ENCODE measurements at places on chromosomes 11 and 22.

- no peak for DNase-seq
These were observed 71.4 kb downstream of the CTSC start for GRCh38 chr11:88266157-88266556.

GRCh38 chr11:16935518-16936302, 78.5 kb downstream of the PLEKHA7 start:
- DNase-seq = peak; percentile 44

- DNase-seq = no peak
These were observed 34.5 kb upstream of the TH start for GRCh38 chr11:2205981-2206690.

DNA sequence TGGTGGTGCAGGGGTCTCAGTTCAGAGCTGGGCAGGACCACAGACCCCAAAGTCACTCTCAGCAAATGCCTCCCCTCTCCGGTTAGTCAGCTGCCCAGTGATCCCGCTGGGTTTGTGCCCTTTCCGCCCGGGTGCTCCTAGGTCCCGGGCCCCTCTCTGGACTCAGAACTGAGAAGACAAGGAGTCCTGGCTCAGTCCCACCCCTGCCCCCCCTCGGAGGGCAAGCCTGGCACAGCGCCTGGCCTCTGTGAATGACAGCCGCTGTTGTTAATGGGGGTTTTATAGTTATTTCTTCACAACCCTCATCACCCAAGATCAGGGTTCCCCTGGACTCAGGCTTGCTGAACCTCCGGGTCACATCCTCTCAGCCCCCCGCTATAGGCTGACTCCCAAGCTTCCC, 47.6 kb downstream of the ELFN2 start:
- DNase-seq = no peak

- DNase-seq = no peak
These were observed 3.7 kb downstream of the INSC start for GRCh38 chr11:15118431-15118830.

- DNase-seq = no peak
These were observed 70.6 kb upstream of the SPON1 start for GRCh38 chr11:13891911-13892310.

GRCh38 chr22:36745301-36745995, 30.5 kb downstream of the IFT27 start:
- no peak for DNase-seq

- no peak for DNase-seq
These were observed 89.7 kb upstream of the E2F8 start for GRCh38 chr11:19330416-19330815.

DNA sequence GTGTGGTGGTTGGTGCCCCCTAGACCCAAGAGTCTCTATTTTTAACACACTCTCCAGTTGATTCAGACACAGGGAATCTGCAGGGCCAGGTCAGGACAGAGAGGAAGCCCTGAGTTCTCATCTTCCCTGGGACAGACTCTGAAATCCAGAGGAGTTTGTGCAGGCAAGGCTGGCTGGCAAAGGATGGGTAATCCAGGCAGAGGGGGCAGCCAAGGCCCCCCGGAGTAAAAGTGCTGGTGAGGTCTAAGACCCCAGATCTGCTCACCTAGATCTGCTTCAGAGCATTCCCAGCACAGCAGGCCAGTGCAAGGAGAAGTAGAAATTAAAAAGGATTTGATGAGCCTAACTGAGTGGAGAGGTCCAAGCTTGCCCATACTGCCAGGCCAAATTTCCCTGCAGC, 40.6 kb upstream of the MN1 start:
- DNase-seq = no peak

DNA sequence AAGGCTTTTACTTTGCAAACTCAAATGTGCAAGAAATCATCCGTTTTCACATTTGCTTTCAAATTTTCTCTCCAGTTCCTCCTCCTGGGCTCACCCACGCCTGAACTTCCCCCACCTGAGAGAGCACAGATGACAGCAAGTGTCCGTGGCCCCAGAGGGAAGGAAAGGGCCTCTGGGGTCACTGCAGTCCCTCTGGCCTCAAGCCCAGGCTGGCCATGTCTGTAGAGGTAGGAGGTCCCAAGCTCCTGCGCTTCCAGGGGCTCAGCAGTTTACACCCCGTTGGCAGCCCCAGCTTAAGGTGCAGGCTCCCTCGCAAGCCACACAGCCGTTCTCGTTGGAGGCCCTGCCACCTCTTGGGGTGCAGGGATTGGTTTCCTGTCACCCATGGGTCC, 40.5 kb upstream of the PRDM11 start:
- no peak for DNase-seq

DNA sequence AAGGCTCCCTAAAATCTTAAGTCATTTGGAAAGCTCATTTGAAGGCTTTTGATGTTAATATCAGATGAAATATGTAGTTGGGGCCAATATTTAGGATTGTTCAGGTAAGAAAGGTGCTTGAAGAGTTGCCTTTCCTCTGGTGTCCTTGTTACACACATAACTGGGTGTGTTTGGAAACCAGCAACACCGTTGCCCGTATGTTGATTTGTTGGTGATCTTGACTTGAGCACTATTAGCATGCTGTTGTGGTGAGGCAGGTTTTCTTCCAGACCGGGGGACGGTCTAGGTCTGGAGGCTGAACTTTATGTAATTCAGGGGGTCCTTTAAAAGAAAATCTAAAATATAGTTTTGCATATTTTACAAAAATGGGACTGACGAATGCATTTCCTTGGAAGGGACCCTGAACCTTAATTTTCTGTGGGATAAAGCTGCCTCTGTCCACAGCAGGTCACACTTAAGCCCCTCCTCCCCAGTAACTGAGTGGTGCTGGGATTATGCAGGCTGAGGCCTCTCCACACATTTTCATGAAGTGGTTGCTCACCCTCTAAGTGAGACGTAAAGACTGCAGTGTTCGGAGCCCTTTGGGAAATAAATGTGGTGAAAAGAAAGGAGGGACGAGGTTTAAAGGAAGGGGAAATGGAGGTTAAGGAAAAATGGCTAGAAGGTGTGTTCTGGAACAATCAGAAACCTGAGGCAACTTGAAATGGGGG, 1.8 kb downstream of the YWHAH start:
- peak; percentile 60 for DNase-seq

GRCh38 chr11:132623511-132623910, 908.8 kb downstream of the OPCML start:
- DNase-seq = no peak

- peak; percentile 58 for DNase-seq
These were observed 118.1 kb downstream of the DBX1 start for GRCh38 chr11:20042045-20042639.

GRCh38 chr11:131744847-131745246, 374.4 kb downstream of the NTM start:
- peak; percentile 90 for DNase-seq

GRCh38 chr11:119222308-119222707, 16.2 kb downstream of the CBL start:
- peak; percentile 65 for DNase-seq

DNA sequence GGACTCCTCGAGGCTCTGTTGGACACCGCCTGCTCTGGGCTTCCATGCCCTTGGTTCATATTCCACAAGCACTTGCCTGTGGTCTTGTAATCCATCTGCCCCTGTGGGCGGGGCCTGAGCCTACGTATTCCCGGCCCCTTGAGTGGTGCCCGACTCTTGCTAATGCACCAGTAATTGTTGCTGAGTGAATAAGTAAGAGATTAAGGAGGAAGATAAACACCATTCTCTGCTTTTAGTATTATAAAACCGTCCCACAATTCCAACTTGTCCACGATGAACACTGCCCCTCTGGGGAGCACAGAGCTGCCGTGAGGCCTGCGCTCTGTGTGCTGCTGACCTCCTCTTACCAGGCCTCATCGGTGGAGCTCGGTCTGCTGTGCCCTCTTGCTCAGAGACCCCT, 50.3 kb downstream of the MICAL2 start:
- DNase-seq = peak; percentile 58

DNA sequence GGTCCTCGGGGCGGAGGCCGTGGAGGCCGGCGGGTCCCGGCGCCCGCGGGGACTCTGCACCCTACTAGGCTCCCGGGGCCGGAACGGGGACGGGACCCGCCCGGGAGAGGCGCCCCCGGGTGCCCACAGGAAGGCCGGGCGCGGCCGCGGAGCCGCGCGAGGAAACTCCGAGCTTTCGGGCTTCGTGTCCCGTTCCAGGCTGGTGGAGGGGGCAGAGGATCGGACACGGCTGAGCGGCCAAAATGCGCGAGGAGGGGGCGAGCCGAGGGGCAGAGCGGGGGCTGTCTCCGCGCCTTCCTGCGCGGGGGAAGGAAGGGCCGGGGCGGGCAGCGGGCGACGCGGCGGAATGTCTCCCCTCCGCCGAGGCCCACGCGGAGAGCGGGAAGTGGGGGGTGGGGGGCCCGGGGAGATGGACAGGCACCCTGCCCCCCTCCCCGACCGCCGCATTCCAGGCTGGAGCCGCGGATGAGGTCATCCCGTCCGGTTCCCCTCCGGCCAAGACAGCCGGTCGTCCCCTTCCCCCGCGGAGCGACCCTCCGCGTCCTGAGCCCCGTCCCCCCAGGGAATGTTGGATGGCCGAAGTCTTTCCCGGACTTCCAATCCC, 430 bp downstream of the CDC42EP1 start:
- peak; percentile 69 for DNase-seq

- no peak for DNase-seq
These were observed at the start of gene TUB for GRCh38 chr11:8080674-8081590. TUB (plus strand) TSS chr11:8081211; CDS start chr11:8081511, 300 bp downstream.

DNA sequence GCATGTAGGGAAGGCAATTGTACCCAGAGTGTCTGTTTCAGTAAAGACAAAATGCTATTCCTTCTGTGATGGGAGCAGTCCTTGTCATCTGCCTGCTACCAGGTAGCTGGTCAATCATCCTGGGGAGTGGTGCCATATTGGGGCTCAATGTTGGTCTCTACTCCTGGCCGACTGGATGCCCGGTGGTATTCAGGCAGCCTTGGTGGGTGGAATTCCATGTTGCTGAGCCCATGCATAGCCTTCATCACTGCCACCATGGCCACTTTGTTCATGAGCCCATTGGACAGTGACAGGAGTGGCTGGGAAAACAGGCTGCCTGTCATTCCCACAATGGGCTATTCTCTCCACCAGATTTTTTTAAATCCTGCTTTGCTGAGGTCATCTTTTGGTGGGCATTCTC, 121.0 kb downstream of the WNT7B start:
- no peak for DNase-seq

GRCh38 chr22:22576244-22576988, 17.4 kb upstream of the PRAME start:
- peak; percentile 50 for DNase-seq

GRCh38 chr22:36853407-36854099, 7.3 kb upstream of the NCF4 start:
- peak; percentile 71 for DNase-seq

DNA sequence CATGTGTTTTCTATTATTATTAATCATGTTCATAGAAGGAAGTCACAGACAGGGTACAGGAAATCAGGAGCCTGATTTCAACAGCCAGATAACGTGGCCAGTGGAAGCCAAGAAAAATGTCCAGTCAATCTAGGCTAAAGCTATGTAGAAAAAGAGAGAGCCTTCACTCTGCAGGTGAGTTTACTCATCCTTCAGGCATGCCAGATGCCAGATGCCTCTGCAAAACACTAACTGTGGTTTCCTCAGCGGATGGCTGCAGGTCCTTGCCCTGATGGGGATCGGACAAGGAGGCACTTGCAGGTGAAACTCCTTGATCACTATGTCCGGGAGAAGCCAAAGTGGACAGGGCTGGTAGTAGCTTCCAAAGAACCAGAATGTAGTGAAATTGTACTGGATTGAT, 962.3 kb upstream of the RAG2 start:
- no peak for DNase-seq

- no peak for DNase-seq
These were observed 42.4 kb upstream of the PPARA start for GRCh38 chr22:46107753-46108563.

- peak; percentile 62 for DNase-seq
These were observed 47.1 kb downstream of the ZNRF3 start for GRCh38 chr22:28930357-28931007.

DNA sequence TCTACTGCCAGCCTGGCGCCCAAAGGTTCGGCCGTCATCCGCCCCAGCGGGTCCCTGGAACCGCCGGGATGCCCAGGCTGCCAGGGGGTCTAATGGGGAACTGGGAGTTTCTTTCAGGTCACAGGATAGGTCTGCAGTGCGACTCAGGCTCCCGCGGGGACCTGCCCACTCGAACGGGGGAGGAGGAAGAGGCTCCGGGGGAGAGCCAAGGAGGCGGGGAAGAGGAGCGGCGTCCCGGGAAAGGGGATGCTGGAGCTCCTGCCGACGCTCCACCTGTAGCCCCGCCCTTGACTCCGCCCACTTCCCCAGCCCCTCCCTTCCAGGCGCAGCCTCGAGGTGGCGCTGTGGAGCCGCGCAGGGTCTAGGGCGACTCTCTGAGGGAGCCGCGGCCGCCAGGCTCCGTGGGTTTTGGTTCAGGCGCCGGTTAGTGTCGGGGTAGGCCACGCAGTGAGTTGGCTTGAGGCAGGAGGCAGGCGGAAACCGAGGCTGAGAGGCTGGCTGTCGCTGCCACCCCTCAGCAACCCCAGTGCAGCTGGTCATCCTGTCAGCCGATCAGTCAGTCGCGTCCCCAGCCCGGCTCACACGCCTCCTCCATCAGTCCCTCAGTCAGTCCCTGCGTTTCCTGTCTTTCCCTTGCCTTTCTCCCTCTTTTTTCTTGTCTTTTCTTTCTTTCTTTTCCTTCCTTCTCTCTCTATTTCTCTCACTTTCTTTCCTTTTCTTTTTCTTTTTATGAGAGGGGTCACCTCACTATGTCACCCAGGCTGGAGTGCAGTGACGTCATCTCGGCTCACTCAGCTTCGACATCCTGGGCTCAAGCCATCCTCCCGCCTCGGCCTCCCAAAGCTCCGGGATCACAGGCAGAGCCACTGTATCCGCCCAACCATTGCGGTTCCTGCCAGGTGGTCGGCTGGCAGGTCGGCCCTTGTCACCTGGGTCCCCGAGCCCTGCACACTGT, 26.4 kb downstream of the YWHAH start:
- DNase-seq = peak; percentile 49

DNA sequence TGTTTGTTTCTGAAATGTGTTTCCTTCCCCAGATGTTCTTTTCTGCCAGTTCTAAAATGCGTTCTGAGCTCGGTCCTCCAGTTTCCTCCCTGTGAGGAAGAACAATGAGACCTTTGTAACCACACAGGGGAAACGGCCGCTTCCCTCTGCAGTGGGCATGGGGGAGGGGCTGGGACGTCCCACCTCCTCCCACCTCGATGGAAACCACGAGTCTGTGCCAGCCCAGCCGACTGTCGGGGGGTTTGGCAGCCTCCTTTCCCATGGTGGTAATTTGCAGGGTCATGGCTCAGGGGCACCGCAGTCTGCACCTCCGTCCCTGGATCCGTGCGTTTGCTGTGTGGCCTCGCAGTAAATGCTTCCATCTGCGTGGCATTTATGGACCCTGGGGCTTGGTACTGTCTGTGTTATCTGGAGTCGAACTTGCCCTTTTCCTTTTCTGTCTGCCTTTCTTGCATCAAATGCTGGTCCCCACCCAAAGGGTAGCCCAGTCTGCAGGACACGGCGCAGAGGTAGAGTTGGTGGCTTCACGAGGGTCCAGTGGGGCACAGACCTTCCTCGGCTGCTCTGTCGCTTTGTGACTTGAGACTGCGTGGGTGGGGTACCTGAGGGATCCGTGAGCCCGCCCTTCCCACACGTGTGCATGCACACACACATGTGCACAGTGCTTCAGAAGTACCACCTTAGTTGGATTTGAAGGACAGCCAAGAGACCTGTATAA, 16.1 kb downstream of the LRP5 start:
- no peak for DNase-seq

Measured in iris pigment epithelial cell (primary cell).